ENCODE measurements at places on chromosomes 2 and 18.

DNA sequence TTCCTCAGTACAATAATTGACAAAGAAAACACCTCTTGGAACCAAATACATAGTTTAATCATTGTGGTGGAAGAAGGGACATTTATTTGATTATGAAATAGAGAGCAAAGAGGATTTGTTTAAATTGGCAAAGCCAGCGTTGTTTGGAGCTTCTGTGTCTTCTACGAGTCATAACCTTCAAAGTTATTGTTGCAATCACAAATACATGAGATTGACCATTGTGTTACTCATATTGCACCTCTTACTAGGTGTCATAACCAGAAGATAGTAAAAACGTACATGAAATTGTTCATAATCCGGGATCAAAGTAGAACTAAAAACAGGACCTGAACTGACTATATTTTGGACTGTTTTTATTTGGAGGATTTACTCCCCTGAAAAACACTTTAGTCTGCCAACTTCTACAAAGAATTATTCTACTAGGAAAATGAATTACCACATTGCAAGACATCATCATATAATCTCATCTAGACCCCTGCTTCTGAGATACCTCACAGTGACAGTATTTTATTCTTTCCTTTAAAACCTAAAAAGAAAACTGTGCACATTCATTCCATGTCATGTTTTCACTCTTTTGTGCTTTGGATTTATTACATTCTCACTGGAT, 151.7 kb upstream of the KLF7 start:
- DNase-seq: no peak

GRCh38 chr18:46034230-46034629, 37.8 kb downstream of the PSTPIP2 start:
- no peak for DNase-seq

DNA sequence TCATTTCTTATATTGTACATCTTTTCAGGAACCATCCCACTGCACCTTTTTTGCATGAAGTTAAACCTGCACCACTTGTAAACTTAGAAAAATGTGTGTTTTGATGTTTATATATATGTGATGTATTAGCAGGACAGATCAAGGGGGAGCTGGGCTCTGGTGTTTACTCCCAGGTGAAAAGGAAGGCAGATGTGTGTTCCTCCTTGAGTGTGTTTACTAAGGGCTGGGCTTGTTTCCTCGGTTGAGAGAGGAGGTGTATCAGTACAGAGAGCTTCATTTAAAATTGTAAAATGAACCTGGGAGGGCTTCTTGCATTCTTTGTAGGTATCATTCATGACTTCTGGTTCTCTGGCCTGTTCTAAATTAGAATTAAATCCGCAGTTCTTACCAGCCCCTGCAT, 14.8 kb downstream of the LPIN1 start:
- no peak for DNase-seq

DNA sequence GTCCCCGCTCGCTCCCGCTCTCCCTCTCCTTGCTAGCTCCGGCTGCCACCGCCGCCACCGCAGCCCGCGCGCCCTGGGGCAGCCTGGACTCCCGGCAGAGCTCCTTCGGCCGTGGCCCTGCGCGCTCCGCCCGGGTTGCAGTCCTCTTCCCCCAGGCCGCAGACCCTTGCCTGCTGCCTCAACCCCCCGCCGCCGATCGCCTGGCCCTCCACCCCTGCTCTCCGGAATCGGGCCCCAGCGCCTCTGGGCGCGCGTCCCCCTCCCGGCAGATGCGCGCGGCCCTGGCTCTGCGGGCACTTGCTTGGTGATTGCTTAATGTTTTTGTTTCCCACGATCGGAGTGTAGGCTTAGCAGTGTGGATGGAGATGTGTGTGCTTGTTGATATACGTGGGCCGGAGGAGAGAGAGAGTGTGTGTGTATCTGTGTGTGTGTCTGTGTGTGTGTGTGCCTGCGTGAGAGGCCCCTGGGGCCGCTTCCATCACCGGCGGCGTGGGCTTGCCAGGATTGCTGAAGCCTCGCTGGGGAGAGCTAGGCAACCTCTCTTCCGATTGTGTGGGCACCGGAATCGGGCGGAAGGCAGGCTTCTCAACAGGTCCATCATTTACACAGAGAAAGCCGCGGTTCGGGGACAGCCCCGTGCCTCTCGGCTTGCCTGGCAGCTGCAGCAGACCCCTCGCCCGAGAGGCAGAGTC, 877 bp downstream of the INHBB start:
- no peak for DNase-seq

- DNase-seq: no peak
Observed at GRCh38 chr2:149720615-149721014, 133.0 kb upstream of the MMADHC start.

- DNase-seq: no peak
Observed at GRCh38 chr2:239891698-239892097, 133.4 kb downstream of the NDUFA10 start.

DNA sequence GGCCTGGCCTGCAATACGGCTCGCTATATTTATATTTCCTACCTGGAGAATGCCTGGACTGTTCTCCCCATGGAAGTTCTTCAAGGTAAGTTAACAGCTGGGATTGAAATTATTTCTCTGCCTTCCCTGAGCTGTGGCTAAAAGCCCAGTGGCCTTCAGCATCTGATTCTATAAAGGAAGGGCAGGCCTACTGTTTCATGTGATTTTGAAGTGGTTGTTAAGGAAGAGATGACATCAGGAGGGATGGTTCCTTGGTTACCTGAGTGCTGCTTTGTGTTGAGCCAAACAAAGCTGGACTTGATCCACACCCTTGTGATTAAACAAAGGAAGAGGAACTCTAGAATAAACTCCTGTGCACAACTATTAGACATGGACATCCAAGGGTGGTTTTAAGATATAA, 61.6 kb downstream of the MFSD6 start:
- DNase-seq: no peak

- DNase-seq: no peak
Observed at GRCh38 chr2:38619458-38620164, 16.9 kb upstream of the HNRNPLL start.

DNA sequence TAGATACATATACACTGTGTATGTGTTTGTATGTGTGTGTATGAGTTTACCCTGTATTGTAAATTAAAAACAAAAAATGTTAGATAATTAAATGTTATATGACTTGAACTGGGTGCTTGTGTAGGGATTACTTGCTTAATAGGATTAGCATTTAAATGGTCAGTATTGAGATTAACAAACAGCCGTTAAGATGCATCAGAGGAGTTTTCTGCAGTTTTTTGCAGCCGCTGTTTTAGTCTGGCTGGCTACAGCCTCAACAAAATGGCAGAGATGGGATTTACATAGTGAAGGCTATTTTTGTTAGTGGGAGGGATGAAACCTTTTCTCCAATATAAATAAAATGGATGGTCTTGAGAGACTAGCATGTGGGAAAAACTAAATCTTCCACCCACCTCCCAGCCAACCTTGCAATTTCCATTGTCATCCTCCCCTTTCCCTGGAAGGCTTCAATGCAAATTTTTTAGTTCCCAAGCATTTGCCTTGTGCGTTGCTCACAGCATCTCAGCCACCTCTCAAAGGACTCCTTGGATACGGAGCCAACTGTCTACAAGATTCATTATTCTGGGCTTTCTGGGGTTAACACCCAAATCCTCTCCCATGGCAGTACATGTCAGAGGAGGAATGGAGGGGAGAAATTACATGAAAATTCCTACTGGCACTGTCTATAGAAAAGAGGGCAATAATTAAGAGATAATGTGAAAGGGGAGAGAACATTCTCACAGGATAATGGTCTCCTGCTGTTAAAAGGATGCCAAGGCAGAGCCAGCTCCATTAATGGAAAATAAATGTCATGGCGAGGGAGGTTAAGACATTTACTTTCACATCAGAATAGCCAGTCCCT, 351.9 kb downstream of the CDH2 start:
- DNase-seq: no peak

DNA sequence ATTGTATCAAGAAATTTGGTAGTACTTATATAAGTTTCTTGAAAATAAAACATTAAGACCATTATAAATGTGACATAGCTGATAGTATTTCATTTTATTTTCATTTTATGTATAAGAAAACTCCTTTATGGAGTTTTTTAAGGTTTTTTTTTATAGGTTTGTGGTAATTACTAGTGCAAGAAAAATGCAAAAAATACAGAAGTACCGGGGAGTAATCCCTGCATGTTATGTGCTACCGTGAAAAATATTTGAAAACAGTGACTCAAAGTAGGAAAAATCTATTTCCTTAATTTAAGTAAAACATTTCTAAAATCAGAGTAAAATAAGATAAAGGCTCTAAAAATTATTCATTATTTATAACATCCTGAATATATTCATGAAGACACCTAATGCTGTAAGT, 21.6 kb downstream of the ZSWIM2 start:
- DNase-seq: no peak

DNA sequence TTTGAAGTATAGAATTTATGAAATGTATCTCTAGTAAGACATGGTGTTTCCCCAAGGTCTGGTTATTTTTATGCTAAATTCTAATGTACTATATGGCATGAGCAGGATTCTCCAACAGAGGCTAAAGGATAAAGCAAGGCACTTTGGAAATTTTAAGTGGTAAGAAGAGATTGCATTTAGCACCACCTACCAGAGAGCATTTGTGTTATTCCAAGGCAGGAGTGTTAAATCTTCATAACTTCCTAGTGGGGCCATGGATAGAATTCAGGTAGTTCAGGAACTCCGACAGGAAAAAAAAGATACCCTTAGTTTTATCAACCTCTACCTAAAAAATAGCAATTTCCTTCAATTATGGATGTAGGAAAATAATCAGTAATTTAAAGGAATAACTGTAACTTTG, 497.4 kb upstream of the CRIM1 start:
- DNase-seq: no peak

GRCh38 chr2:105691947-105692390, 52.7 kb upstream of the NCK2 start:
- DNase-seq: no peak

GRCh38 chr2:232588680-232589585, 38.4 kb downstream of the EIF4E2 start:
- DNase-seq: no peak

DNA sequence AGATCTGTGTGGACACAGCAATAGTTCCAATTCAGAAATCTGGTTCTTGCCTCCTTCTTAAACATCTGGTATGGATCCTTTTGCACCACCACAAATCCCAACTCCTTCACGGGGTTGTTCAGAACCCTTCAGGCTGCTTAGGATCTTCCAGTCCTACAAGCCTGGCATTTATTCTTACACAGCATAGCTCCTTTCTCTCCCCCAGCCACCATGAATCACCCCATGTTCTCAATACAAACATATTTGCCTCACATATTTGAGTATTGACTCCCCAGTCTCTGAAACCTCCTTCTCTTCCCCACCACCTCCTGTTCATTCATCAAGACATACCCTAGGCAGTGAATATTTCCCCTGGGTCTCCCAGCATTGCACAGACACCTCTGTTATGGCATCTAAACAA, 155.2 kb downstream of the ALK start:
- no peak for DNase-seq

- no peak for DNase-seq
Observed at GRCh38 chr2:209613649-209614305, 157.9 kb upstream of the UNC80 start.

GRCh38 chr2:203688798-203689197, 17.6 kb upstream of the CD28 start:
- no peak for DNase-seq

DNA sequence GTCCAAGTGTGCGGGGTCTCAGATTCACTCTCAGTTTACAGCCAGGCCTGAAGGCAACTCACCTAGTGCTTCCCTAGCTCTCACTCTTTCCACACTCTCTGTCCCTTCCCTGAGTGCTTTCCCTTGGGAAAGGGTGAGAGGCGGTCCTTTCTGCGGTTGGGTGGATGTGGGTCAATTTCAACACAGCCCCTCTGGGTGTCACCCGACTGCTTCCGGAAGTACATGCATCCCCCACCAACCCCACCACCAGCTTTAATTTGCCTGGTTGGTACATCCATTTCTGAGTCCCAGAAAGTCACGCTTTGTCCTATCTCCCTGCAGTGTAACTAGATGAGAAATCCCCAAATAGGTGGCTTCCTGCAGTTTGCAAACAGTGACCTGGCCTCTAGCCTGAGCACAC, 307.3 kb upstream of the MEIS1 start:
- no peak for DNase-seq

DNA sequence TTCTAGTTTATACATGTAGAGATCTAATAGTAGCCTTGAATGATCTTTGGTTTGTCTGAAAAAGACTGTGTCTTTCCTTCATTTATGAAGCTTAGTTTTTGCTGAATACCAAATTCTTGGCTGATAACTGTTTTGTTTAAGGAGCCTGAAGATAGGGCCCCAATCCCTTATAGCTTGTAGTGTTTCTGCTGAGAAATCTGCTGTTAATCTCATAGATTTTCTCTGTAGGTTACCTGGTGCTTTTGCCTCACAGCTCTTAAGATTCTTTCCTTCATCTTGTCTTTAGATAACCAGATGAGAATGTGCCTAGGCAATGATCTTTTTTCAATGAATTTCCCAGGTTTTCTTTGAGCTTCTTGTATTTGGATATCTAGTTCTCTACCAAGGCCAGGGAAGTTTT, 562.1 kb downstream of the XIRP2 start:
- no peak for DNase-seq

- no peak for DNase-seq
Observed at GRCh38 chr2:18975506-18976167, 382.8 kb downstream of the OSR1 start.

DNA sequence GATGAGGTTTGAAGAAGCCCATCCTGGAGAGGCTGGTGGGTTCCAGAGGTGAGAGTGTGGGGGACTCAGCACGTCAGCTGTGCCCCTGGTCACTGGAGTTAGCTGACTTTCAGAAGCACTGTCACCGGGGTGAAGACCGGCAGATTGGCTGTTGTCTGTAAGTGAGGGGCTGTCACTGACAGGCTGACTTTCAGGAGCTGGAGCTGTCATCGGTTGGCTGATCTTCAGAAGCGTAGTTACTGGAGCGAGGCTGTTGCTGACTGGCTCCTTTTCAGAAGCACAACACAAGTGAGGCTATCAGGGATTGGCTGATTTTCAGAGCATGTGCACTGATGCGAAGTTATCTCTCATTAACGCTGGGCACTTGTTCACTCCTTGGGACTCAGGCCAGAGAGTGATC, 738.4 kb upstream of the ID2 start:
- no peak for DNase-seq

DNA sequence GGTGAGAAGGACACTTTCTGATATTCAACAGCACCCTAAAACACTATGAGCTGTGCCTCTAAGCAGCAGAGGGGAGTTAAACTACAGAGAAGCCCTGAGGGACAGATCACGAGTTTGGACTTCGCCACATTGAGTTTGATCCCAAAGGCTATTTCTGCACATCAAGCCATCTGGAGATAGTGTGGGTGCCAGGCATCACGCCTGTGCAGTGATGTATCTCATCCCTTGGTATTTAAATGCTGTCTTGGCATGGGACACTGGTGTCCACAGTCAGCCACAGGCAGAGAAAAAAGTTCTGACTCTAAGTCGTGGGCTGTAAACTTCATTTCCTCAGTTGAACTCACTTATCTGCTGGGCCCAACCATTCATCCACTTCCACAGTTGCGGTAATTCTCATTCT, 742.3 kb upstream of the CELF4 start:
- no peak for DNase-seq

GRCh38 chr2:149799013-149799705, 211.6 kb upstream of the MMADHC start:
- DNase-seq: no peak
